Skeletal muscle cell (primary cell): ENCODE measurements at places on chromosomes 3 and 15.

DNA sequence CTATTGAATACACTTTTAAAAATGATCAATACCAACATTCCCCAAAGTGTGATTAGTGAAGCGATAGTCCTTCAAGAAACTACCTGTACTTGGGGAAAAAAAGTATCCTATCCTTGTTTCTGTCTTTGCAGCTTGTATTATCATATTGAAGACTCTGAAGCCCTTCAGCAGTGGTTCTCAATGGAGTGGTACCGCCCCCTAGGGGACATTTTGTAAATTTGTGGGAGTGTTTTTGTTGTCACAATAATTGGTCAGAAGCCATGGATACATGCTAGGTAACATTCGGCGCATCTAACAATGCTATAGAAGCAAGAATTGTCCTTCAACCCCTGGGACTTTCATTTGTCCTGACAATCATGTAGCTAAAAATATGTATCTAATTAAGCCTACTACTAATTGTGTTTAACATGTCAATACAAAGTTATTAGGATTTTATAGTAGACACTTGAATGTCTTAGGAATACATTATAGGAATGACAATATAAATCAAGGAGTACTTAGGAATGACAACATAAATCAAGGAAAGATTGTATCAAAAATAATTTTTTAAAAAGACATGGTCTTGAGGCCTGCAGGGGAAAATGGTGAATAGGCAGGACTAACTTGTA, 53.7 kb downstream of the NMD3 start:
- no peak for DNase-seq

DNA sequence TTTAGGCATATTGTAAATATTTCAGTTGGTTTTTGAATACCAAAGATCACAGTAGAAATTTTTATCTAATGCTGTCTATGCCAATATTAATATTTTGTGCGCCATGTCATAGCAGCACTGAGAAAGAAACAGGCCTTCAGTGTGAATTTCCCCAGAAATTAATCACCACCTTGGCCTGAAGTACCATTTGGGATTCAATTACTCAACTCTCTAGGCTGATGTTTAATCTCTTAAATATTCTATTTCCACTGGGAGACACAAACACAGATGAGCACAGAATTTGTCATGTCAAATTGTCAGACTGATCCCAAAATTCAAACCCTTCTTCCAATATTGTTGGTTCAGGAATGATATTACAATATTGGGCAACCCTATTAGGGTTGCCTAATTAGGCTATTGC, 509.3 kb downstream of the ROBO1 start:
- no peak for DNase-seq

DNA sequence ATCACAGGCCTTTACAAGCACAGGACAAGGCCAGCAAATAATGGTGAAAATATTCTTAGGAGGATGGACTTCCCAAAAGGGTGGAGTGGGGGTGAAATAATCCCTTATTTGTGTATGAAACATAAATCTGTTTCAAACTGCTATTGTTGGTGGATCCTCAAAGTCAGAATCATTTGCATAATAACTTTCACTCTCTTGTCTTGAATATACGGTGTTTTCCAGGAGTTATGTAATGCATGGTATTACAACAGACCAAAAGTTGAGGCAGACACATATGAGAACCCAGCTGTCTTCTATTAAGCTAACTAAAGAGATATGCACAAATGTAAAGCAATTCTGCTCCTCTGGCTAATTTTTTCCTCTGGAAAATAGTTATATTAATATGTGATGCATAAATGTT, 57.7 kb downstream of the PRTG start:
- no peak for DNase-seq

DNA sequence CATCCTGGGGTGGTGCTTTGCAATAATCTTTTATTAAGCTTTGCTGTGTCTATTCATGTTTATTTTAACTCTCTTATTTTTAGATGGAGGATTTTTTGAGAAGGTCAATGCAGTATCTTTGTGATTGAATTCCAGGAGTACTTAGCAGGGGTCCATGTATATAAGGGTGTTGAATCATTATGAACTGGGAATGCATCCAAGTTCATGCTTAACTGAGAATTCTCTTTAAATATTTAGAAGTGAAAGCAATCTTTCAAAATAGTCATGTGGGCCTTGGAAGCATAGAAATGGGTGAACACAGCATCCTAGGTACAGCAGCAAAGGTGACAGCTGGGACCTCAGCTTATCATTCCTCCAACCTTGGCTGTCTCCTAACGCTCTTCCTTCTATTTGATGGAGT, 27.3 kb downstream of the SPTSSB start:
- DNase-seq: no peak

- no peak for DNase-seq
Measured at GRCh38 chr3:93992207-93992606, 12.3 kb downstream of the ARL13B start.

DNA sequence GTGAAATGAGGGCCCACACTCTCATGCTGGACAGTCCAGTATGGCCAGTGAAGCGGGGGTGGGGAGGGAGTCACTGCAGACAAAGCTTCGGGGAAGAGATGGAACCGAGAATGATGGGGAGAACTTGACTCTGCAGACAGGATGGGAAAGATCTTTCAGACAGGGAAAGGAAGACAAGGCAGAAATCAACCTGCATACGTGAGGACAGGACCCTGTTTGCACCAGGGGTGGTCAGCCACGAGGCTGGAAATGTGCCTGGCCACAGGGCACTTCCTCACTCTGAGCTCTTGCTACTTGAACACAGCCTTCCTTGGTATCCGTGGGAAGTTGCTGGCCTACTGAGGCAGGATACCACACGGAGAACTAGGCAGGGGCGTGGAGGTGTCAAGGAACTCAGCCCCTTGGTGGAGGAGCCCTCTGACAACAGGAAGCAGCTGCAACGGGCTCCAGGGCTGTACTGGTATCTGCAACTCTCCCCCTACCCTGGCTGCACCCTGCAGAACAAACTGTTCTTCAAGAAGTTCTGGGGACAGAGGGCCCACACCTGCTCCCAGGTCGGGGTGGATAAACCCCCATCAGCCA, 9.3 kb upstream of the SRP14 start:
- no peak for DNase-seq

DNA sequence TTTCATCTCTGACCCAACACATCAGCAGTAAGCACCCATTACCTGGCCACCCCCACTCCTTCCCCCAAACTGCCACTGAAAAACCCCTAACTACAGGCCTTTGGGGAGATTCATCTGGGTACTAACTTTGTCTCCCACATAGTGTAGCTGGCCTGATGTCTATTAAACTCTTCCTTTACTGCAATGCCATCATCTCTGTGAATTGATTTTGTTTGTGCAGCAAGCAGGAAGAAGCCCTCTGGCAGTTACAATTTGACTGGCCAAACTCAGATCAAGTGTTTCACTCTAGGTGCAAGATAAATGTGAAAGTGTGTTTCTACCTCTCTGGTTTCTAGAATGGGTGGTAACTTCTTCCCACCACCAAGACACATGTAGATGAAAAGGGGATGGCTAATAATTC, 26.7 kb upstream of the OR5K4 start:
- no peak for DNase-seq

DNA sequence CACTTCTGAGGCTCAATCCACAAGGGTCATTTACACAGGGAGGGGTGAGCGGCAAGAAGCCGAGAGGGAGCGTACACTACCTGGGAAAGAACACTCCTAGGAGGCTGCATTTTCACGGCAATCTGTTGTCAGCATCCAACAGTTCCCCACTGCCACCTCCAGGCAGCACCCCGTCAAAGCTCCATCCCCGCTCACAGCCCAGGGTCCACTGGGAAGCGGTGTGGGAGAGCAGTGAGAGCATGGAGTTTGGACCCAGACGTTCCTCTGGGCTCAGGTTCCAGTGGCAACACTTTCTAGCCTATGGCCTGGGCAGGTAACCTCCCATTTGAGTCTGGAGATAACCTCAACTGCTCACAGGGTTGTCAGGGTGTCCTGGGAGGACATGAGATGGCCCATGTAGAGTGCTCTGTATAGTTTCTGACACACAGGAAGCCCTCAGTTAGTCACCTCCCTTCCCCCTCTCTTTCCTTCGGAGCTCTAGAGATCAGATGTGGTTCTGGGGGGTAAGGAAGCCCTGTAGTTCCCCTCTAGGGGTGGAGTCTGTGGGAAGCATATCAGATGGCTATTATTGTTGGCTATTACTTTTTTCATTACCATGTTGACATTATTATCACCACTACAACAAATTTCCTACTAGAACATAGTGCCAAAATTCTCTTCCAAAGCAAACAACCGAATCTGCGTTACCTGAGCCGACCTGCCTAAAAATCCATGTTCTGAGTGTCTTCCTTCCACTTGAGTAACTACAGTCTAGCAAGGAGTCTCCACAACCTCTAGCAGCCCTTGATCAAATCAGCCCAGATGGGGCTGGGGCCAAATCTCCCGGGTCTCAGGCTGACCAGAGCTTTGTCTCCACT, 29.1 kb downstream of the RUVBL1 start:
- no peak for DNase-seq
